NCI-H510A treated with DMSO at 0.1 percent for 48 hours (cell line): ENCODE measurements at places on chromosomes 16 and 17.

DNA sequence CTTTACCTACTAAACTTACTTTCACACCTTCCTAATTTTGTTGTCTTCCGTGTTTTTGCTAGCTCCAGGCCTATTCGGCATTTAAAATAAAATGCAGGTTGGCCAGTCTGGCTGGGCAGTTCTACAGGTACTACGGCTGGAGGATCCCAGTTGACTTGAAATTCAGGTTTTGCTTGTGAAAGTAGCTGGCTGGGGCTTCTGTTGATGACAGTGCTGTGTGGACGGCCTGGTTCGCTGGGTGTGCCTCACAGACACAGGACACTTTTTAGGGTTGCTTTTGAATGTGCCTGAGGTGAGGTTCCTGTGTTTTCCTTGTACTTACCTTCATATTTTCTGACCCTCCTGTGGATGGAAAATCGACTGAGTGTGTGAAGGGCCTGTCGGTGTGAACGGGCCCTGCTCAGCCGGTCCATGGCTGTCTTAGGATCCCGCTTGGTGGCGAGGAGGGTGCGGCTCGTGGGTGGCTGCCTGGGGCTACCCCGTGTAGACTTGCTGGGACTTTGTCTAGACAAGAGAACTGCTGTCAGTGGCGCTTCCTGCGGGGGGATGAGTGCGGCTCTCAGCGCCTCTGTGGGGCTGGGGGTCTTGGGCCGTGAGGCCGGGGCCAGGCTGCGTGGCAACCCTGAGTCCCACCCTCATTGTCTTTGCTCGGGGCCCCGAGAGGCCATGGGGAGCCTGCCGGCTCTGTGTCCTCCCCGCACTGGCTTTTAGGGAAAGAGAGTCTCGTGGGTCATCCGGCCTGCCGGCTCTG, 18.7 kb upstream of the ZNF750 start:
- DNase-seq = no peak

GRCh38 chr17:74639704-74640151, 16.2 kb upstream of the CD300E start:
- DNase-seq = no peak

- no peak for DNase-seq
These were observed 53.6 kb downstream of the SPACA3 start for GRCh38 chr17:33045216-33045615.

- no peak for DNase-seq
These were observed 132.8 kb downstream of the RBFOX3 start for GRCh38 chr17:79478051-79478461.

- DNase-seq = no peak
These were observed 3.2 kb downstream of the DDX52 start for GRCh38 chr17:37640015-37640414.

GRCh38 chr17:51166198-51166986, at the start of gene NME2:
NME2 (plus strand) TSS chr17:51166411; CDS start chr17:51166831, 420 bp downstream.
- DNase-seq = peak; percentile 89

DNA sequence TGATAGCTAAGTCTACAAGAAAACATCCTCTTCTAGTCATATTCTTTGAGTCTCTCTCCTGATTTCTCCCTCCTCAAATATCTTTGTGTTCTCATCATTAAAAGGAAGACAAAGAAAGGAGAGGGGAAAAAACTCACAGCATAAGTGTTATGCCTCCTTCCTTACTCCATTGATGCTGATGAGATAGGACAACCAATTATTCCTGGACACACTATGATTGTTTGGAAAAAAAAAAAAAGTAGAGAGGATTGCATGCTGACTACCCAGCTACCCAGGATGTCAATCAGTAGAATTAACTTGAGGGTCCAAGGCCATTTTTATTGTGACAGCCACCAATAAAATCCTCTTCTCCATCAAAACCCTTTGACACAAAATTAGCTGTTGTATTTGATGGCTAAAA, 299.1 kb upstream of the CDH8 start:
- DNase-seq = no peak

GRCh38 chr16:25542306-25542705, 149.5 kb upstream of the HS3ST4 start:
- DNase-seq = no peak

DNA sequence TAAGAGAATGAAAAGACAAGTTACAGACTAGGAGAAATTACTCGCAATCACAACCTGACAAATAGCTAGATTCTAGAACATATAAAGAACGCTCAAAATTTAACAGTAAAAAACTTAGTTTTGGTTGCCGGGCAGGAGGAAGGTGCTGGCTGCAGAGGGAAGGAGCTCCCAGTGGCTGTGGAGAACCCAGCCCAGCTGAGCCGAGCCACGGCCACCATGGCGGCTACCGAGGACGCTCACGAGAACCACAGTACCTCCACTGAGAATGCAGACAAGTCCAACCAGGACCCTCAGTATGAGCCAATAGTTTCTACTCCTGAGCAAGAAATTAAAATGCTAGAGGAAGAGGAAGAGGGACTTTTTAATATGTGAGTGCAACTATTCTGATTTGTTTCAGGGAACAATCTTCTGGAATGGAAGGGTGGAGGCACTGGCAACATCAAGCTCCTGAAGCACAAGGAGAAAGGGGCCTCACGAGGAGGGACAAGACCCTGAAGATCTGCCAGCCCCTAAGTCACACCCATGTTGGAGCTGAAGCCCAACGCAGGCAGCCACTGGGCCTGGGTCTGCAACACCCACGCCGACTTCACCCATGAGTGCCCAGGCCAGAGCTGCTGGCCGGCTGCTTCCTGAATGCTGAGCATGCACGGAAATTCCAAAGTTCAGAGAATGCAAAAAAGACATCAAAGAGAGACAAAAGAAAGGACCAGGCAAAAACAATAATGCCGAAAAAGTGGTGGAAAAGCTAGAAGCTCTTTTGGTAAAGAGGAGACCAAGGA, 55.0 kb downstream of the DNAH17 start:
- DNase-seq = no peak

- peak; percentile 39 for DNase-seq
These were observed 19.7 kb upstream of the MEIOC start for GRCh38 chr17:44636562-44636961.

GRCh38 chr16:79054211-79054984, 546.1 kb downstream of the MAF start:
- no peak for DNase-seq

GRCh38 chr17:61364463-61364846, 35.2 kb upstream of the TBX2 start:
- no peak for DNase-seq

DNA sequence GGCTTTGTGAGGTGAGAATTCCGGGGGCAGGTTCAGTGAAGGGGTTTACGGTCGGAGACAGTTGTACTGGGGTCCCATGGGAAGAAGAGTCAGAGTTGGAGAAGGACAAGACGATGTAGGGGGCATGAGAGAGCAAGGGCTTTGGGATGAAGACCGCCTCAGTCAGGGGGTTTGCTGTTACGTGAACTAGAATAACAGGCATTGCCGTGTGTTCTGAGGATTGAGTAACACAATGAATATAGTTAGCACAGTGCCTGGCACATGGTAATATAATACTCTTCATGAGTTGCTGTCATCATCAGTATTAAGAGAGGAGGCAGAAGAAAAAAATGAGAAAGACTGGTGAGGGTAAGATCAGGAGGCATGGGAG, 577 bp downstream of the ZNF646 start:
- DNase-seq = no peak

DNA sequence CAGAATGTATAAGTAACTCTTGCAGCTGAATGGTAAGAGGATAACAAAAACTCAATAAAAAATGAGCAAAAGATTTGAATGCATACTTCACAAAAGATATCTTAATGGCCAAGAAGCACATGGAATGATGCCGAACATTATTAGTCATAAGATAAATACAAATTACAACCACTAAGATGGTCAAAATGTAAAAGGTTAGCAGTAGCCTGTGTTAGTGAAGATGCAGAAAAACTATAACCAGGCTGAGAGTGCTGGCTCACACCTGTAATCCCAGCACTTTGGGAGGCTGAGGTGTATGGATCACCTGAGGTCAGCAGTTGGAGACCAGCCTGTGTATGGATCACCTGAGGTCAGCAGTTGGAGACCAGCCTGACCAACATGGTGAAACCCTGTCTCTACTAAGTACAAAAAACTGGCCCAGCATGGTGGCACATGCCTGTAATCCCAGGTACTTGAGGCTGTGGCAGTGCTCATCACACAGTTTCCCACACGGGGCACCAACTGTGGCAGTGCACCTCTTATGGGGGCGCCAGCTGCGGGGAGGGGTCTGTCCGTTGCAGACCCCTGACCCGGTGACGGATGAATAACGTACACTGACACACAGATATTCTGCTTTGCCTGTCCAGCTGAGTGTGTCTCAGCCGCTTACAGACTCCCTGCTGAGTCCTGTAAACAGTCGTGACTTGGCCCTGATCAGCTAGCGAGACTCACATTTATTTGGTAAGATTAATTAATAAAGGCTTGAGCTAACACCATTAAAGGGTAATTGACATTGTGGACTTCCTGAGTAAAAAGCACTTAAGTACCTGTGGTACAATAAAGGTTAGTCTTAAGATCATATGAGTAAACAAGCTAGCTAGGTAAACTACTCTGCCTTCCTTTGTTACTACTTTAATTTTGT, 45.7 kb upstream of the FAM20A start:
- DNase-seq = peak; percentile 41

DNA sequence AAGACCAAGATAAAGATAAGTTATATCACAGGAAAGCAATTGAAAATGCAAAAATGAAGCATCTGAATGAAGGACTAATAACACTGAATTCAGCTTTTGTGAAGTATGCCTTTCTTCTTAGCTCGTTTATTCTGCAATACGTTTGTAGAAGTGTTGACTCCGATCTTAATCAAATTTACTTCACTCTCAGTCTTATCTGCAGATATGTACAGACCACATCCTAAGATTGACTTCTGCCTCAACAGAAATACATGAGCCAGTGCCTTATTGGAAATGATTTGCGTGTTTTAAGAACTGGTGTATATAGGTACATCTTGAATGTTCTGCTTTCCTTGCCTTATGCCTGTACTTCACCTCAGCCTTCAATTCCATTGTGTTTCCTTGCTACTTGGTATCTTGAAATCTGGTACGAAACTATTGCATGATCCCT, 1.3 kb downstream of the ATF7IP2 start:
- DNase-seq = no peak

DNA sequence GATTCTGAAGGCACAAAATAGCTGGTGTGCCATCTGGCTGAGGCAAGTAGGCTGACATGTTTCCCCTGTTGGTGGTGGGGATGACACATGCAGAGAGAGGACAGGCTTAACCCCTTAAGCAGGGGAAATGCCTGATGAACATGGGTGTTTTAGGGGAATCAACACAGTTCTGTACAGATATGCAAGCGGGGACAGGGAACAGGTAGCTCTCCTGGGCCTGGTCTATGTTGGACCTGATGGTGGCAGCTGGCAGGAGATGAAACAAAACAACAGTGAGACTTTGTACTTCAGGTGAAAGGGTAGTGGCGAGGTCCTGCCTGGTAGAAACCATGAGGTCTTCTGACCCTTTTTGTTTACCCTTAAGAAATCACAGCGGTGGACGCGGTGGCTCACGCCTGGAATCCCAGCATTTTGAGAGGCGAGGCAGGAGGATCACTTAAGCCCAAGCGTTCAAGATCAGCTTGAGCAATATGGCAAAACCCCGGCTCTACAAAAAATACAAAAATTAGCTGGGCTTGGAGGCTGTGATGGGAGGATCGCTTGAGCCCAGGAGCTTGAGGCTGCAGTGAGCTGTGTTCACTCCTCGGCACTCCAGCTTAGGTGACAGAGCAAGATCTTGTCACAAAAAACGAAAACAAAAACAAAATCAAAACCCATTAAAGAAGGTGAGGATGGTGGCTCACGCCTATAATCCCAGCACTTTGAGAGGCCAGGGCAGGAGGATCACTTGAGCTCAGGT, 10.5 kb downstream of the OR1F1 start:
- DNase-seq = no peak

- DNase-seq = peak; percentile 58
These were observed 40.1 kb downstream of the NOS2 start for GRCh38 chr17:27760069-27760885.

DNA sequence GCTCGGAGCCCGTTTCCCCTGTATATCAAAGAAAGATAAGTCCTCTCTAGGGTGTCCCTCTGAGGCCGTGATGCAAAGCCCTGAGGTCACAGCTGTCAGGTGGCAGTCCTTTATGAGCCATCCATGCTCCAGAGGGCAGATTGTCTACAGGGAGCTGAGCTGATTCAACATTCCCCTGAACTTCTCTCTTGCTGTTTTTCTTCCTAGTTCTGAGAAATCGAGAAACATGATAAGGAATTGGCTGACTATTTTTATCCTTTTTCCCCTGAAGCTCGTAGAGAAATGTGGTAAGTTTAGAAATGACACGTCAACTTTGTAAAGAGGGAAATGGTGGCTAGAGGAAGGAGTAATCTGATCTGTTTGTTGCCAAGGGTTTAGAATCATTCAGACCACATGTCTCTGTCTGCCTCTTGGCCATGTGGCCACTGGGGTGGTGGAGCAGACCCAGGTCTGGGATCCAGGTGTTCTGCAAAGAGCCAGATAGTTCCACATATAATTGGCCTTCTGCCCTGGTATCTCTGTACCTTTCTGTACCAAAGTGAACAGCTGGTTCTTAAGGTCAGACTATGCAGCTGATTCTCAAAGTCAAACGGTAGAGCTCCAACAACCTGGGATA, 3.5 kb downstream of the CTNS start:
- peak; percentile 10 for DNase-seq

GRCh38 chr17:76641501-76641900, 2.1 kb downstream of the ST6GALNAC1 start:
- peak; percentile 73 for DNase-seq

DNA sequence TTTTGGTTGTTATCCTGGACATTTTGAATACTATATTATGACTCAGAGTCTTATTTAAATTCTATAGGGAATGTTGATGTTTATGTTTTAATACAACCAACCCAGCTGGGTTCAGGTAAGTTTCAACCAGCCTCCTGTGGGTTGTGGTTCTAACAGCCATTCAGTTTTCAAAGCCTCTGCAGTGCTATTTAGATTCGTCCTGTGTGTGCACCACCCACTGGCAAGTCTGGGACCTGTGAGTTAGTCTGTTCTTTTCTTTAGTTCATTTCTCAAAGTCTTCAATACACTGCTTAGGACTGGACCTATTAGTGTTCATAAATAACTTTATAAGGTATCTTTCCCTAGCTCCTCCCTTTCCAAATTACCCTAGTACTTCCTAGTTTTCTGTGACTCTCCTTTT, 170.6 kb downstream of the TMEM132E start:
- no peak for DNase-seq

GRCh38 chr17:57959929-57960328, 4.7 kb upstream of the CUEDC1 start:
- no peak for DNase-seq
